WTC11 (cell line): ENCODE measurements at places on chromosomes 12 and 14. TPM values are rescaled to one million over a fixed set of nuclear protein-coding genes. Genes with fewer than 3 reads are reported as not detected.

ARG2 gene
- 29.8 to 38.5 TPM (median 33.0 TPM) in 3 replicates for total RNA-seq

SYCP3 gene
- total RNA-seq, result 0.15 TPM in 1 of 3 replicates, not detected in the others

GRCh38 chr12:108905725-108906124 lies 25.8 kb downstream of the DAO start:
- DNase-seq, result no peak
- no peak overlapping the region for H3K4me3 ChIP-seq
- no peaks in the 10 kb centered on the region for H3K36me3 ChIP-seq

DNA sequence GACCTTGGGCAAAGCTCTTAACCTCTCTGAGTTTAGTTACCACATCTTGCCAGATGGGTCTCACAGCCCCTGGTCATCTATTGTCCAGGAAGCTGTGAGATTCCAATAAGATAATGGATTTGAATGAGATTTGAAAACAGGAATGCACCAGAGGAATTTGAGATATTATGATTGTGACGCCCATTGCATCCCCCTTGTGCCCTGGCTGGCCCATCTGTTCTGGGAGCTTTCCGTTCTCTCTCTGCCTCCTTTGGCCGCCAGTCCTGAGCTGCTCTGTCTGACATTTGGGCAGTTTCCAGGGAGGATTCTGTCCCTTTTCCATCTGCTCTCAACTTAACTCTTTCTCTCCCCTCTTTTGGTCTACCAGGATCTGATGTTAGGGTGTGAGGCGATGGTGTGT lies 24.6 kb downstream of the SRRM4 start:
- no peak for DNase-seq
- H3K27me3 ChIP-seq, result no peaks in the 10 kb centered on the region
- H3K27ac ChIP-seq, result no peak overlapping the region
- no peaks in the 10 kb centered on the region for H3K36me3 ChIP-seq

- H3K4me3 ChIP-seq, result no peak overlapping the region
- no peak for DNase-seq
- H3K27me3 ChIP-seq, result peaks cover 5% of the 10 kb centered on the region
- H3K4me1 ChIP-seq, result no peaks in the 10 kb centered on the region
- peaks cover 62% of the 10 kb centered on the region for H3K36me3 ChIP-seq
- no peak overlapping the region for H3K27ac ChIP-seq
Measured at GRCh38 chr12:30399859-30400258, 295.8 kb downstream of the IPO8 start.

CDH24 gene
- total RNA-seq, result 17.9 to 18.8 TPM (median 18.8 TPM) in 3 replicates
